ENCODE measurements at places on chromosomes 4 and X. TPM values are rescaled to one million over a fixed set of nuclear protein-coding genes. Genes with fewer than 3 reads are reported as not detected.

Gene ATP2B3
- 0.39 TPM for total RNA-seq

Gene SLITRK4
- total RNA-seq = 0.11 TPM

Gene CYTL1
- 82.4 TPM for total RNA-seq

Gene CDKL2
- total RNA-seq = 5.0 TPM

Gene OTUD5
- 57.4 TPM for total RNA-seq

Gene DCHS2
- total RNA-seq = 0.13 TPM

Gene CXCL10
- not detected for total RNA-seq

Gene POF1B
- total RNA-seq = not detected

Gene PABPC4L
- 3.1 TPM for total RNA-seq

Gene CT55
- not detected for total RNA-seq

Gene UBE2A
- 66.5 TPM for total RNA-seq

Gene TSPAN6
- 50.8 TPM for total RNA-seq

Gene PSAPL1
- not detected for total RNA-seq

Gene GPR50
- total RNA-seq = not detected

Gene CT45A3
- total RNA-seq = not detected

Gene SOWAHD
- total RNA-seq = 1.5 TPM

Gene GDI1
- total RNA-seq = 135 TPM

Gene PAGE4
- not detected for total RNA-seq

Gene DUX4
- total RNA-seq = not detected

Gene VCX3A
- total RNA-seq = 0.63 TPM

Gene ADH6
- total RNA-seq = not detected

Gene TXLNG
- 14.7 TPM for total RNA-seq

Gene NAP1L3
- 14.3 TPM for total RNA-seq

Gene UCHL1
- total RNA-seq = 168 TPM

Gene FMR1NB
- not detected for total RNA-seq

Gene BANK1
- 1.0 TPM for total RNA-seq

Gene DCAF4L1
- total RNA-seq = not detected

Gene SPANXC
- total RNA-seq = not detected

Gene ANKRD17
- total RNA-seq = 68.5 TPM

Gene HHIP
- 0.97 TPM for total RNA-seq

Gene SSX4
- not detected for total RNA-seq
